ENCODE measurements at places on chromosomes 3 and 15. TPM values are rescaled to one million over a fixed set of nuclear protein-coding genes. Genes with fewer than 3 reads are reported as not detected.

DNA sequence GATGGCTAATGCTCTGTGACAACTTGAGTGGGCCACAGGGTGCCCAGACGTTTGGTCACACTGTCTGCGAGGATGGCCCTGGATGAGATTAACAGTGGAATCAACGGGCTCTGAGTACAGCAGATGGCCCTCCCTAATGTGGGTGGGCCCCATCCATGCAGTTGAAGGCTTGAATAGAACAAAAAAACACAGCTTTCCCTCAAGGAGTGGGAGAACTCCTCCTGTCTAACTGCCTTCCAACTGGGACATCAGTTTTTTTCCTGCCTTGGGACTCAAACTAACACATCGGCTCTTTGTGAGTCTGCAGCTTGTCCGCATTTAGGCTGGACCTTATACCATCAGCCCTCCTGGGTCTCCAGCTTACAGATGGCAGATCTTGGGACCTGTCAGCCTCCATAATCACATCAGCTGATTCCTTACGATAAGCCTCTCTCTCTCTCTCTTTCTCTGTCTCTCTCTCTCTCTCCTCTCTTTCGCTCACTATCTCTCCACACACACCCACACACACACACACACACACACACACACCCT is 20.8 kb downstream of the FAM174B start:
- peak; percentile 12 for DNase-seq

DNA sequence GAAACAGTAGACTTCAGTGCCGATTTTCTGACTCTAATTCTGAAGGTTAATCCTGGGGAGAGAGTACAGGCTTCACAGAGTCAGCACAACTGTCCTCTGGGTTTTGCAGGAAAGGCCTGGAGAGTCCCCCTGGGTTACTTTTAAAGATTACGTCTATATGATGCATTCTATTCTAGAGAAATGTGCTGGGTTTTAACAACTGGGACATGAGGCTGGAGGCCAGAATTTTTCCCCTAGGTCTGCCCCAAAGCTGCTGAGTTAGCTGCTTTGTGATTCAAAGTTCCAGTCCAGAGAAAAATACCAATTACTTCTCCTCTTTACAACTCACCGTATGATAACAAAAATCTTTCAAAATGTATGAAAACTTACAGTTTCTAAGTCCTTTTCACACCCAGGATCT is 240.7 kb upstream of the TPRG1 start:
- no peak for DNase-seq

DNA sequence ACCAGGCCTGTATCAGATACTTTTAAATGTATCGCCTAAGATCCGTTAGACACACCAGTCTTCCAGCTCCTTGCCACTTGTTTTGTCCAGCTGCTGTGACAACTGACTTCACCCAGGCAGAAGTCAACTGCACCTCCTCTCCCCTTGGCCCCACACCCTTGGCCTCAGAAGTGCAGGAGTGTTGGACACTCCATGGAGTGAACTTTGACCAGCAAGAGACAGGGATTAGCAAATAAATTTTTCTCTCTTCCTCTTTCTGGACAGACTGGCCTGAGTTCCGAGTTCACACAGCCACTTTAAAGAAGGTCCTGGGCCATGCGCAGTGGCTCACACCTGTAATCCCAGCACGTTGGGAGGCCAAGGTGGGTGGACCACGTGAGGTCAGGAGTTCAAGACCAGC is 2.9 kb upstream of the CLN6 start:
- DNase-seq = no peak

GRCh38 chr3:127085576-127085975 is 102.7 kb downstream of the PLXNA1 start:
- DNase-seq = no peak

DNA sequence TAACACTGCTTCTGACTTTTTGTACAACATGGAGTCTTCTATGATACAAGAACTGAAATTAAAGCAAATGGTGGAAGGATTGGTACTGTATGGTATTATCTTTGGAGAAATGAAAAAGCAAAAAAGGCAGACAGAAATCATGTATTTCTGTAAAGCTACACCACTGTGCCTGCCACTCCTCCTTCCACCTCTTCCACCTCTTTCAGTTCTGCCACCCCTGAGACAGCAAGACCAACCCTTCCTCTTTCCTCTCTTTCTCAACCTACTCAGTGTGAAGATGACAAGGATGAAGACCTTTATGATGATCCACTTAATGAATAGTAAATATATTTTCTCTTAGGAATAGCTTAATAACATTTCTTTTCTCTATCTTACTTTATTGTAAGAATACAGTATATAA is 57.0 kb downstream of the CD200 start:
- no peak for DNase-seq

DNA sequence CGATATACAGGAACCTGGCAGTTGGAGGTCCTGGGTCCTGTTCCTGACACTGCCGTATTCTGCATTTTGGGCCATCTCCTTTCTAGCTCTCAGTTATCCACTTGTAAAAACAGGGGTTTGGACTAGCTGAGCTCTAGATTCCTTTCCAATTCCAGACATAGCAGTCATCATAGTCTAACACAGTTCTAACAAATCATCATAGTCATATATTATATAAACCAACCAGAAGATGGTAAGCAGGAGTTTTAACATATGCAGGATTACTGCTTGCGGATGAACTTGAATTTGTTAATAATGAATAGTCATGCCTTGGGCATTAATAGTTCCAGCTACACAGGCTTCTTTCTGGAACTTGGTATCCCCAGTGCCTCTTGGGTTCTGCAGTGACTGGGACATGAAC is 26.6 kb downstream of the MASP1 start:
- DNase-seq = no peak

The CILP gene
- 24.6 TPM for total RNA-seq

The P3H2 gene
- 12.3 TPM for total RNA-seq

The ZNF620 gene
- total RNA-seq = 0.96 TPM

Data from breast epithelium (tissue), 4 donors.